ENCODE measurements at places on chromosomes 7 and 10.

DNA sequence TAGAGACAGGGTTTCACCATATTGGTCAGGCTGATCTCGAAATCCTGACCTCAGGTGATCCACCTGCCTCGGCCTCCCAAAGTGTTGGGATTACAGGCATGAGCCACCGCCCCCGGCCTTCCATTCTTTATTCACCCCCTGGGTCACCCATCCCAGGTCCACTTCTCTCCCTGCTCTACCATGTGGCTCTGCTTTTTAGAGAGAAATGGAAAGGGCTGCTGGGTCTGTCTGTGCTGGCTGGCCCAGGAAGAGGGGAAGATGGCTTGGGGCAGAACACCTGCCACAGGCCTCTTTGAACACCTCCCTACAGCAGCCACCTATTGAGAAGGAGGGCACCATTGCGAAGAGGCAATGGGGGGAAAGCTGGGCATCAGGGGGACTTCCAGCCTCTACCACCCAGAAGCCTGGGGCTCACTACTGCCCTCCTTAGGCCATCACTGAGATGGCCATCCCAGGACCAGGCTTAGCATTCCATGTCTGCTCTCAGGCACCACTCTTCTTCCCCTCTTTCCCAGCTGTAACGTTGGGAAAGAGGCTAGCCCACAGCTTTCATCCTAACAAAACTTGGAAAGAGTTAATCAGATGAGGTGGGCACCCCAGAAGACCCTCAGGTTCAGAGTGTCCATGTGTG lies 256.3 kb downstream of the GRID1 start:
- no peak for DNase-seq

- no peak for DNase-seq
Observed at GRCh38 chr7:20647036-20647435, 31.6 kb downstream of the ABCB5 start.

GRCh38 chr10:1413256-1413655 lies 324.1 kb downstream of the ADARB2 start:
- no peak for DNase-seq

DNA sequence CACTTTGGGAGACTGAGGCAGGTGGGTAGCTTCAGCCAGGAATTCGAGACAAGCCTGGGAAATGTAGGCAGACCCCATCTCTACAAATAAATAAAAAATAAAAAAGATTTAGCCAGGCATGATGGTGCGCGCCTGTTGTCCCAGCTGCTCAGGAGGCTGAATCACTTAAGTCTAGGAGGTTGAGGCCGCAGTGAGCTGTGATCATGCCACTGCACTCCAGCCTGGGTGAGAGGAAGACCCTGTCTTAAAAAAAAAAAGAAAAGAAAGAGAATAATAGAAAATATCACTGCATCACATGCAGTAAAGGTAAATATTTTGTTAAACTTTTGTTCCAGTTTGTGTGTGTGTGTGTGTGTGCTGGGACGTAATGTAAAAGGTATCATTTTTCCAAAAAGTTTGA lies 3.0 kb downstream of the STRIP2 start:
- no peak for DNase-seq
